ENCODE measurements at places on chromosomes 3 and 15.

DNA sequence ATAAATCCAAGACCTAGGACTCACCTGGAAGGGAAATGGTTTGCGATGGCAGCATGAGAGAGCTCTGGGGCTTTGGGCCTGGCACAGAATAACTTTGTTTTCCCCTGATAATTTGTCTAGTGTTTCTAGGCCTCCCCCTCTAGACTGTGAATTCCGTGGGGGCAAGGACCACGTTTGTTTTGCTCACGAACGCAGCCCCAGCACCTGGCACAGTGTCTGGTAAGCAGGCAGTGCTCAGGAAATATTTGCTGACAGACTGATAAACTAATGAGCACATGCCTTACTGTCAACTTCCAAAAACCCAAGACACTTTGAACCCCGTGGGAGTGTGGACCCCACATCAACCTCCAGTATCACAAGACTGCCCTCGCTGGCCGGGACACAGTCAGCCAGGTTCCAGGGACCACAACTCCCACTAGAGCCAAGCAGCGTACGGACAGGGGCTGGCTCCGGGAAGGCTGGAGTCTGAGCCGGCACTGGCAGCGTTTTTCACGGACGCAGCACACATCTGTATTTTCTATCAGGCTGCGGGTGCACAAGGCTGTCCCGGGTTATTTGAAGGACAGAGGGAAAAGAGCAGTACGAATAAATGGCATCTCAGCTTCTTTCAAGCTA is 146.5 kb downstream of the XXYLT1 start:
- no peak for DNase-seq

GRCh38 chr15:74208496-74208895 is 5.9 kb upstream of the STRA6 start:
- no peak for DNase-seq

DNA sequence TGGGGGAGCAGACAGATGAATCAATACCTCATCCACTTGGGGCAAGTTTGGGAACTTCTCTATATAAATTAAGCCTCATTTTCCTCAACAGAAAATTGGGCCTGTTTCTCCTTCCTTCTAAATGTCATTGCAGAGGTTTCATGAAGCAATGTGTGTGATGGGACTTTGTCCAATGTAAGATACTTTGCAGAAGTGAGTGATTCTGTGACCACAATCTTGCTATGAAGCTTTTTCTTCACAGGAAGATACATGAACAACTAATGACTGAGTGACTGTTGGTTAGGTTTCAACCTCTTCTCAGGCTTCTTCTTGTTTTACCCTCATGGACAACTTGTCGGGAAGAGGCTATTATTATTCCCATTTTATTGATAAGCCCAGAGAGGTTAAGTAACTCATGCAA is 11.0 kb downstream of the TMEM45A start:
- no peak for DNase-seq

- no peak for DNase-seq
These were observed 17.5 kb upstream of the HHATL start for GRCh38 chr3:42720126-42720525.

GRCh38 chr3:41836360-41837134 is 125.4 kb downstream of the ULK4 start:
- DNase-seq = no peak

- DNase-seq = no peak
These were observed 19.0 kb downstream of the EDC3 start for GRCh38 chr15:74676801-74677200.

GRCh38 chr15:88243895-88244787 is 12.4 kb downstream of the NTRK3 start:
- no peak for DNase-seq

DNA sequence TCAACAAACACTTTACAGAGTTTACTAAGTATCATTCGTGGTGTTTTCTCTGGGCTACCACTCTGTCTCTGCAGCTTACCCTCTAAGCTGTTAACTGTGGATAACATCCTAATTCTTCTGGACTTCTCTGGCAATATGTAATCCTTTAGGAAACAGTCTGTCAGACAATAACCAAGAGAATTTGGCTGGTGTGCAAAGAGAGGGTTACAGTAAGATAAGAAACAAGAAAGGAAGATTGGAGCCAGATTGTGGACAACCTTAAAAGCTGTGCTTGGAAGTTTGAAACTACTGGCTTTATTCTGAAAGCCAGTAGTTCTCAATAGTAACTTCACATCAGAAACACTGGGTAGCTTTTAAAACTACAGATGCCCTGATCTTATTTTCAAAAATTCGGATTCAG is 778 bp downstream of the ARL6 start:
- DNase-seq = no peak

DNA sequence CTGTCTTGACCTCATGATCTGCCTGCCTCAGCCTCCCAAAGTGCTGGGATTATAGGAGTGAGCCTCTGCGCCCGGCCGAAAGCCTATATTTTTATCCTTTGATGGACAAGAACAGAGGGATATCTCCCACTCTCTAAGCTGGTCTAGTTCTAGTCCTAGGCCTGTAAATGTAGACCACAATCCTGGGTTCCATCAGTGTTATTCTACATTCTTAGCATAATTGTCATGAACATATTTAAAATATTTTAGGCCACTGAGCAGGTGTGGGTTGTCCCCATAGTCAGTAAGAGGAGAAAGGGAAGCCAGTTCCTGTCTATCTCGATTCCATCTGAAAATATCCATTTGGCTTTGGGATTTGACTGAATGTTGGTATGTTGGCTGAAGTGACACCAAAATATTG is 118.1 kb downstream of the EBLN2 start:
- no peak for DNase-seq

DNA sequence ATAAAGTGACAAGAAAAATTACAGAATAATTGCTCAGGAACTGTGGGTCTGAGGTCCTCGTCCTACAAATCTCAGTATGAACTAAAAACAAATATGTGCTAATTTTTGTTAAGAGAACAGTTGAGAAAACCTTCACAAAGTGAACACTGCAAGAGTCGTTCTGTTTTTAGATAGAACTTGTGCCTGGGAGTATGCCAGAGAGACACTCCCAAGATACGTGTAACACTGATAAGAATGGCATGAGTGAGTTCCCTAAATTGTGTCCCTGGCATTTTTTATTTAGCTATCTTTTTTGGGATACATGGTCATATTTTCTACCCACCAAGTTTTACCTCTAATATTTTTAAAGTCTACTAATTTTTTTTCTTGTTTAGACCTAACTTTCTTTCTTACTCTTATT is 860.0 kb upstream of the NR2F2 start:
- DNase-seq = no peak

- DNase-seq = no peak
These were observed 94.2 kb downstream of the NUP210 start for GRCh38 chr3:13325892-13326443.

GRCh38 chr3:16687221-16687620 is 82.0 kb upstream of the DAZL start:
- no peak for DNase-seq

DNA sequence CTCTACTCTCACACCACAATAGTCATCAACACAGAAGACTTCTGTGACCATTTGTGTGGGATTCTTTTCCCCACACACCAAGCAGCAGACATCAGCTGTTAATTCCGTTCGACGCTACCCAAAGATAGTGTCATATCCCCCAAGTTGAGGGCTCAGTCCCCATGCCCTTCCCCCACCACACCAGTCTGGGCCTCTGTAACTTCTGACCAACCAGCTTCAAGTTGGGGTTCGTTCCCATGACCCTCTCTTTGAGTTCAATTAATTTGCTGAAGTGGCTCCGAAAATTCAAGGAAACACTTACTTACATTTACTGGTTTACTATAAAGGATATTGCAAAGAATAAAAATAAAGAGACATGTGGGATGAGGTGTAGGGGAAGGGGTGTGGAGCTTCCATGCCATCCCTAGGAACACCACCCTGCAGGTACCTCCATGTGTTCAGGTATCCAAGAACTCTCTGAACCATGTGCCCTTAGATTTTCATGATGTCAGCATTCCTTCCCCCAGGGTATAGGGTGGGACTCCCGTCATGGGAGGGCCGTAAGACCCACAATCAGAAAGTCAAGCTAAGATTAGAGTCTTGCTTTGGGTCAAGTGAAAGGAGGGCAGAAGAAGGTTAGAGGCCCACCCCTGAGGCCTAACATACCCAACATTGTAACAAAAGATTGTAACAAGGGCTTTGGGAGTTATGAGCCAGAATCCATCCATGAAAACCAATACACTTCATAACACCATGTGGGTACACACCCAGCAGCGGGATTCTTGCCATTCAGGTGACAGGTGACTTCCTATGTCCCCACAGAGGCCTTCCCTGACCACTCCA is 82.7 kb downstream of the BTLA start:
- DNase-seq = no peak

GRCh38 chr3:64213962-64214379 is 11.3 kb downstream of the PRICKLE2 start:
- DNase-seq = no peak

DNA sequence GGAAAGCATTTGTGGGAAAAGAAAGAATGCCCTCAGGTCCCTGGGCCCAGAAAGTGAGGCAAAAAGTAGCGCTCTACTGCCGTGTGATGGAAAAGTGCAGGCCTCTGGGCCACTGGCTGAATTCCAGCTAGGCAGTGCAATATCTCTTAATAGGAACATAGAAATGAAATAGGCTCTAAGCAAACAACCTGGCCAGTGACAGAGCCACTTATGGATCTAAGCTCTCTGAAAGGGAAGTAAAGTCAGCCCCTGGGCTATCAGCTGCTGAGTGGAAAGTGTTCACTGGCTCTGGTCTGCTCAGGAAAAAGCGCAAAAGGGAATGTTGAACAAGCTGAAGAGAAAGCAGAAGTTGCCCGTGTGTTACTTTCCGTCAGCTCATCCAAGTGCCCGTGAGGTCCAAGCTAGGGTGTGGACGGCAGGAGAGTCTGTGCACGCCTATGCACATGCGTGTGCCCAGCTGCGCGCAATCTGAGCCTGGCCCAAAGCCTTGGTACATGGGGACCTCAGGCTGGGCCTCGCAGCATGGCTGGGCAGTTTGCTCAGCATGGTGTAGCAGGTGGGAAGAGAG is 74.0 kb upstream of the RAD18 start:
- no peak for DNase-seq

DNA sequence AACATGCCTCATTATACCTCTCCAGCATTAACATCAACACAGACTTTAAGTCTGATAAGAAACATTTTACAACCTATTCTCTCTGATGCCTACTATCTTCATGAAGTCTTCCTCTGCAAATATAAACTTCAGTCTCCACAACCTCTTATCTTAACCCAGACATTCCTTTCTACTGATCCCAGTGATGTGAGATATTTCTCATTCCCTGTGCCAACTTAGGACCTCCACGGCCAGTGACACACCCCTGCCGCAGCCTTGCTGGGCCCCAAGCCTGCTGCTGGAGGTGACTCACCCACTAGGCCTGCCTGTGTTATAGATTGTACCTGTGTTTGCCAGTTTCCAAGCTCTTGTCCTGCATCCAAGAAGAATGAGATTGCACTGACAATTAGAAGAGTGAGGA is 734.5 kb upstream of the CADM2 start:
- no peak for DNase-seq

DNA sequence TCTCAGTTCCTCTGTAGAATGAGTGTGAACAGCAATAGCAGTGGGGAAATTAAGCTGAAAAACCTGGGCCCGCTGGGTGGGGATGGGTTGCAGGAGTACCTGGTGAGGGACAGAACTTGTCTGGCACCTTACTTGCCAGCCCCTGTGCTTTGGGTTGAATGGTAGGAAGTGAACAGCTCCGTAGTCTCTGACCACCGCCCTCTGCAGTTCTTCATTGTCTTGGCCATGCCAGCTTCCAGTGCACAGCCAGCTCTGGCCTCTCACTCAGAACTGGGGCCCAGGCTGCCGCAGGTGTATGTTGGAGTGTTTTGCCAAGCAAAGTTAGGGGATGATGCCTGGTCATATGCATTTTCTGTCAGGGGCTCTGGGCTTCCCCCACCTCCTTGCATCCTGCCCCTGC is 14.0 kb upstream of the CHST14 start:
- DNase-seq = no peak

DNA sequence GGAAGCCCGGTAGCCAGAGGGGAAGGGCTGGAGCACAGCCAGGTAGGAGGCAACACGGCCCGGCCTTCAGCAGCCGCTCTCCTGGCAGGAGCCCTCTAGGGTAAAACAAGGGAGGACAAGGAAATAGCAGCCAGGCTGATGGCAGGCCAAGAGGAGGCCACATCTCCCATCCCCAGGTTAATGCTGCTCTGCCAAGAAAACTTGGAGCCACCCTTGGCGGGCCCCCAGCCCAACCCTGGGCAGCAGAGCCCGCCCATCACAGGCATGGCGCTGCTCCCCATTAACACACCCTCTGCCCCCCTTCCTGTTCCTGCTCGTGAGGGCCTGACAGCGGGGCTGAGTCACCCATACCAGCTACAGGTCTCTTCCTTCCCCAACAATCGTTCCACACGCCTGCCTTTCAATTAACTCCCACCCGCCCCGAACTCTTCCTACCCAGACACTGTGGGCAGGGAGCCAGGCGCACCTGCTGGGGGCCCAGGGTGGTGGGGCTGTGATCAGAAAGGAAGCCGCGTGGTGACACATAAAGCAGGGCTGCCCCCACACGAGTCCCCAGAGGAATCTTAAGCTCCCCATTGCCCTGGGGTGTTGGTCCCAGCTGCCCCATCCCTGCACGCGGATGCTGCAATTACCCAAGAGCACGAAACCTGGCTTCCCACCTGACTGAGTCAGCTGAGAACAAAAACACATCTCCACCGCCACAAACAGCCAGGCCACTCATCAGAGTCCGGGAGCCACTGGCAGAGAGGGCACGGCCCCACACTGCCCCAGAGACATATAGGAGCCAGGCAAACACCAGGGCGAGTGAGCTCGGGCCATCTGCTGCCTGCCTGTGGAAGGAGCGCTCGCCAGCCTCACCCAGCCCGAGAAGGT is at the start of gene C15orf62:
Gene C15orf62 (plus strand): TSS at position 707 of the 873 bp plus-strand sequence. CDS start 516 bp downstream, outside the sequence.
- DNase-seq = no peak

DNA sequence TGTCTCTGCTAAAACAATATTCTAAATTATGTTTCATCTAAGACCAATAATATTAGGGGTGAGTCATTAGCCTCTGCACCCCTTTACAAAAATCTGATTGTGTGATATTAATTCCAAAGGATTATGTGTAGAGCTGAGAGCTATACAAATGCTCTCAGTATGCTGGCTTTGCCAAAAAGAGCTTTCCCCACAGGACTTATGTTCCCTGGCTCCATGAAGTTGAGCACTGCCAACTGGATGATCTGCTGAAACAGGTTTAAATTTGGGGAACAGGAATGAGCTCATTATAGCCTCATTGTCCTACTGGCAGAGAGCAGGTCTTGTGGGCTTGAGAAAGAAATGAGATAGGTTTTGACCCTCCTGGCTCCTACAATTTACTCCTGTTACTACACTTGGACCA is 347.8 kb upstream of the LMCD1 start:
- no peak for DNase-seq
